ENCODE measurements at places on chromosomes 13 and 19.

- no peak for DNase-seq
Measured at GRCh38 chr19:38711726-38712153, 32.5 kb downstream of the CAPN12 start.

DNA sequence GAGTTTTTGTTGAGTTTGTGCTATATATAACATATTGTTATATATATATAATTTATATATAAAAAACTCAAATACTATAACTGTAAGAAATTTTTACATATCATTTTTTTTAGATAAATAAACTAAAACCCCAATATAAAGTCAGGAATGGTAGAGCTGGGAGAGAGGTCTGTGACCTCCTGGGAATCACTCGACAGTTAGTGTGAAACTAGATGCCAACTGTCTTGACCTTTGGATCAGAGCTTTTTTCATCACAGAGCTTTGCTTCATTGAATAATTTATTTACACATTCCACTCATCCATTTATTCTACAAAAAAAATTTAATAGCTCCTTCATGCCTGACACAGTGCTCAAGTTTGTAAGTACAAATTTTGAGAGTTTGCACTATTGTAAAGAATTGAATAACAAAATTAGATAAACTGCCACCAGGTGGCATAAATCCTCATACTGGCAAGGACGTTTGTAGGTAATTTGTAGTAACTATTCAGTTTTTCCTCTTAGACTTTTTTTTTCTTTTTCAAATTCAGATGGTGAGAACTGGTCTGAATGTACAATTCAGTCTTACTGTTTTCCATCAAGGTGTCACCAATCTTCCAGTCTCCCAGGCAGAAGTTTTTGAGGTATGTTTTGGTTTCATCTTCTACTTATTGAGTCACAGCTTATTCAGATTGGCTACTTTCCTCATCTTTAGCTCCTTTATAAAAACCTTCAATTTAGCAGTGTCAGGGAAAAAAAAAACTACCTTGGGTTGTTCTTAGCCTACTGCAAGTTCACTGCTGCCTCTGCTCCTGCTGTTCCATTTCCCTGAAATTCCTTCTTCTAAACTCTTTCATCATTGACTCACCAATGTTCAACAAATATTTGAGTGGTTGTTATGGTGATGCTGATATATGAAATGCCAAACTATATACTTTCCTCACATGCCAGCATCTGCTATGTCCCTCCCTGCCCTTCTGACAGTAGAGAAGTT is 28.7 kb downstream of the LACC1 start:
- no peak for DNase-seq

DNA sequence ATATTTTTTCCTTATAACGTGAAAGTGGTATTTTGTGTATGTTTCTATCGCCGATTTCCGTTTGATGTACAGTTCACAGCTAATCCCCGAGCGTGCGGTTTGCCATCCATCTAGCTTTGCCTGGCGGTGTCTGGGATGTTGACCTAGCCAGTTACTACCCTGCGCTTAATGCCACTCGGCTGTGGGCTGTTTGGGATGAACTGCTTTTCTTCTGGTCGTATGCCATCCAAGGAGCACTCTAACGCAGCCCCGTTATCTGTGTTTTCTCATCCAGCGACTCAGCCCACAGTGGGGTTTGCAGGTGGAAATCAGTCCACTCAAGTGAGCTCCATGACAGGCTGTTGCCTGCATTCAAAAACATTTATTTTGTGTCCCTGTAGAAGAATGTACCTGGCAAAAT is 512.3 kb downstream of the MYO16 start:
- no peak for DNase-seq

- DNase-seq: no peak
Measured at GRCh38 chr19:48994035-48994386, 324 bp downstream of the RUVBL2 start.

- DNase-seq: no peak
Measured at GRCh38 chr19:3366753-3367627, 607 bp downstream of the NFIC start.

DNA sequence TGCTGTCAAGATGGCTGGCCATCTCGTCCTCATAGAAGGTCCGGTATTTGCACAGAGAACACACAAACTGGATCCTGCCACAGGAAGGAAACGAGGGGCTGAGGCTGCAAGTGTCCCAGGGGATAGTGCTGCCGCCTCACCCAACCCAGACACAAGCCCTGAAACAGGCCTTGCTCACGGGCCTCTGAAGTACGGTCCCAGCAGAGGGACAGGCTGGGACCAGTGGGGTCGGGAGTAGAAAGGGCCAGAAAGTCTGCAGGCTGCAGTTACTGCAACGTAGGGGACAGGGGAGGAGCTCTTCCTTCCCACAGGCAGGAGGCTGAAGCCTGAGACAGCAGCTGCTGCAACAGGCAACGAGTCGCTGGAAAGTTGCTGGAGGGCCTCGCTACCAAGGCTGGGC is 18.2 kb upstream of the AKAP8 start:
- DNase-seq: no peak

Data from activated effector memory CD4-positive, alpha-beta T cell treated with anti-CD3 and anti-CD28 coated beads, Interleukin-2, amount 50 U/mL, for 16 hours (primary cell).